ENCODE measurements at places on chromosomes 2 and 18. TPM values are rescaled to one million over a fixed set of nuclear protein-coding genes. Genes with fewer than 3 reads are reported as not detected.

- DNase-seq: no peak
Observed at GRCh38 chr2:40719414-40719813, 267.5 kb upstream of the SLC8A1 start.

GRCh38 chr2:660586-661359 lies 16.4 kb downstream of the TMEM18 start:
- DNase-seq: no peak

- DNase-seq: no peak
Observed at GRCh38 chr2:196263181-196263747, 91.9 kb upstream of the STK17B start.

DNA sequence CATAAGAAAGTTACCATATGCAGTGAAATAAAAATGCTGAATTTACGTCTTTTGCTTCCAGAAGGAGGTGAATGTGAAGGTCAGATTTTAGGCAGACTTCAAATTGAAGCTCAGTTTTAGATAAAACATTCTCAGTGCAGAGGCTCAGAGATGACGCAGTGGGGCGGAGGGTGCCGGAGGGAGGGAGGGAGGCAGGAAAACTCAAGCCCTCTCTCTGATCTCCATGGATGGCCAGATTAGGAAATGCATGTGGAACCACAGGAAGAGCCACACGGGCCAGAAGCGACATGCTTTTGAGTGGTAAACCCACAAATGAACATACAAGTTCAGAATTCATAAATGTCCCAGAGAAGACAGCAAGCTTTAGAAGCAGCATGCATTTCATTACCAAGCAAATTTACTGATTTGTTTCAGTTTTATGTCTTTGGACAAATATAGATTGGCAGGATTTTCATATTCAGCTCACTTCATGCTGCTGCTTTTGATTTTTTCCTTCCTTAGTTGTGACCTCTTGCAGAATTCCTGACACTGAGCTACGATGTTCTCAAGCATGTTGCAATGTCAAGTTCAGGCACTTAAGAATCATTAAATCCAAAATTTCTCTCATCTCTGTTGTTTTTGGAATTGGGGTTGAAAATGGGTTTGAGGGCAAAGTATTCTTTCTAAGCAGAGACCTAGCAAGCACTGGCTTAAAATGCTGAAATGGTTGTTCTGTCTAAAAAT lies 29.7 kb upstream of the APCDD1 start:
- peak; percentile 61 for DNase-seq

GRCh38 chr2:16184945-16185660 lies 244.8 kb downstream of the MYCN start:
- DNase-seq: no peak

GRCh38 chr18:9539938-9540337 lies 64.6 kb downstream of the RALBP1 start:
- DNase-seq: no peak

DNA sequence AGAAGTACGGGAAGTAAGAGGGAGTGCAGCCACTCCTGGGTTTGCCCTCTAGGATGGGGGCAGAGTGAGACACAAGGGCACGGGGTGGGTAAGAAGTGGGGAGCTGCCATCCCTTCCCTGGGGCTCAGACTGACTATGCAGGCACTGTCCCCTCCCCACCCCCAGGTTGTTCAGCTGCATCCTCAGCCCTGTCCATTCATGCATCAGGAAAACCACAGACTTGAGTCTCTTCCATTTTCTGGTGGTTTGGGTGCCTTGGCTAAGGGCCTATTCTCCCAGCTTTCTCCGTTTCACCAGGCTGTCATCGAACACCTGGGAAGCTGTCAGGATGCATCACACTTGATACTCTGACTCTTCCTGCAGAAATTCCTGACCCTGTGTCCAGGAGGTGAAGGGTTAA lies 111.9 kb downstream of the TFCP2L1 start:
- DNase-seq: no peak

- DNase-seq: no peak
Observed at GRCh38 chr18:53417003-53417402, 807.5 kb downstream of the MBD2 start.

- no peak for DNase-seq
Observed at GRCh38 chr2:73601780-73602179, 40.4 kb downstream of the NAT8 start.

DNA sequence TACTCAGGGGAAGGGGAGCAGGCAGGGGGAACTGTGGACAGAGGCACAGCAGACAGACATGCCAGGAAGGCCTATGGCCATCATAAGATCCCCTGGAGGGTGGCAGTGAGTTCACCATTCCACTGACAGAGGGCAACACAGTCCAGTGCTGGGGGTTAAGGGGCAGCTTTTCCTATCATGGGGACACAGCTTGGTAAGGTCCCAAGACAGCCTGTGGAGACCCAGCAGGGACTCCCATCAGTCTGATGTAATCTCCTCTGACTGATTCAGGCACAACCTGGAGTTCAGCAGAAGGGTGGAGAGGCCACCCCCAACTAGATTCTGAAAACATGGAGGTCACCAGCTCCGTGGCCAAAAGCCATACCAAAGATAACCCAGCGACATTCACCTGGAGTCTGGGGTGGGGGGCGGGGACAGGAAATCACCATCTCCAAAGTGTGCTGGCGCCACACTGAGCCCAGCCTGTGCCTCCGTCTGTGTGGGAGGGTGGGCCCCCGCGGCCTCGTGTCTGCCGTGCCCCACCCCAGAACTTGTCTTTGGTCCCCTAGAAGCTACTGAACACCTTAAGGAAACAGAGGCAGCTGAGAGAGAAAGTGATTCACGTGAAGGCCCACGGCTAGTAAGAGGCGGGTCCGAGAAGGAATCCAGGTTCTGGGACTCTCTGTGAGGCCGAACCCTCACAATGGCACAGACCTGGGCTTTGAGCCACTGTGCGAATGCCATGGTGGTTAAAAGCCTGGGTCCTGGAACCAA lies 28.6 kb downstream of the DNMT3A start:
- DNase-seq: peak; percentile 14

DNA sequence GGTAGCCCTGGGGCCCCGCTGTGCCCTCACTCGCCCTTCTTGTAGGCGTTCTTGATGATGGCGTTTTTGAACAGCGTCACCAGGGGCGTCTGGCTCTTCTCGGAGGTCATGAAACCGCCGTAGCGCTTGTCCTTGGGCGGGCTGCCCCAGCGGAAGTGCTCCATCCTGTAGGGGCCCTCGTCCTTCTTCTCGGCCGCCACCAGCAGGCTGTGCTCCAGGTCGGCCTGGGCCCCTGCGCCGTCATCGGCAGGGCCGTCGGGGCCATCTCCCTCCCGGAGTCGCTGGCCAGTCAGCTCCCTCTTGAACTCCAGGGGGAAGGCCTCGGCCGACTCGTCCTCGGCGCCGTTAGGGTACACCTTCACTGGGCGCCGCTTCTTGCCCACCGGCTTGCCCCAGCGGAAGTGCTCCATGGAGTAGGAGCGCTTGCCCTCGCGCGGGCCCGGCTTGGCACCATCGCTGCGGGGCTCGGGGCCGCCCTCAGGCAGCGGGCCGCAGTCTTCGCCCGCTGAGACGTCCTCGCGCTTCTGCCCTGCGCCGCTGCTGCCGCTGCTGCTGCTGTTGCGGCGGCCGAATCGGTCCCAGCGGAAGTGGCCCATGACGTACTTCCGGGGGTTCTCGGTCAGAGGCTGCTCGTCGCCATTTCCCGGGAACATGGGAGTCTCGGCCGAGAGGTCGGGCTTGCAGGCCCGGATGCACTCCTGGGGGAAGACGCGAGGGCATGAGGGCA lies 7.2 kb downstream of the POMC start:
- peak; percentile 84 for DNase-seq

DNA sequence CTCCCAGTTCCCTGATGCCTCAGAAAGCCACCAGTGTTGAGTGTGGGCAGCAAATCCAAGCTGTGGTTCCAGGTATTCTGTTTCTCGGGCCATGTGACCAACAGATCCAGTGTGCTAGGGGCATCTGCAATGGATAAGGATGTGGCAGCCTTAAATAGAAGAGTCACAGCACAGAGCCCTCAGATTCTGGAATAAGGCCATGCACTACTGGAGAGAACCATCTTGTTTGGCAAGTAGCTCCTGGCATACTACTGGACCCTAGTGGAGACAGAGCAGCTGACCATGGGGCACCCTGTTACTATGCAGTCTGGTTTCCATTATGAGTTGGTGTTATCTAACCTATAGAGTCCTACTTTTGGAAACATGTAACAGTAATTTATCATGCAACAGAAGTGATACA lies 53.3 kb upstream of the ZBTB7C start:
- DNase-seq: no peak

DNA sequence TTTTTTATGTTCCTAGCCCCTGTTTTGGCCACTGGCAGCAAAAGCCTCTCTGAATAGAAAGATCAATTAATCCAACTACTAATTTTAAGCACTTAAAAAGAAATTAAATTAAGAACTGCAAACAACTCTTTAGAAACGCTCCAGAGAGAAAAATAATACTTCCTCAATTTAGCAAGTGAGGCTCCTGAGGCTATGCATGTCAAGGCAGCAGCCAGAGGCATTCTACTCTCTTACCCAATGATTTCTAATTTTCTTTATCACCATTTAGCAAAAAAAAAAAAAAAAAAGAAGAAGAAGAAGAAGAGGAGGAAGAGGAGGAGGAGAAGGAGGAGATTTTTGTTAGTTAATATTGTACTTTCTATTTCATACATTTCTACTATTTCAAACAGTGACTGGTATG lies 68.5 kb downstream of the TMEM237 start:
- DNase-seq: no peak

- DNase-seq: no peak
Observed at GRCh38 chr18:48182779-48183178, 226.4 kb downstream of the ZBTB7C start.

DNA sequence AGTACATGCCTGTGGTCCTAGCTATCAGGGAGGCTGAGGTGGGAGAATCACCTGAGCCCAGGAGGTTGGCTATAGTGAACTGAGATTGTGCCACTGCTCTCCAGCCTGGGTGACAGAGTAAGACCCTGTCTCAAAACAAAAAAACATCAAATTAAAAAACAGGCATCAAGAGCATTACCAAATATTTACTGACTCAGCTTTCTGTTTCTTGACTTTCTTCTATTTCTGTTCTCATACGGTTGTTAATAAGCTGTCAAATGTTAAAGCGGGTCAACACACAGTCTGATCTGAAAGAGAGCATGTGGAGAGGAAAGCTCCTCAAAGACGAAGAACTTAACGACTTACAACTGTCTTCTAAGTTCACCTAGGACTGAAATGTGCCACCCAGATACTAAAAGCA lies 59.0 kb downstream of the ITGB1BP1 start:
- DNase-seq: no peak

GRCh38 chr2:43060390-43061016 lies 165.9 kb downstream of the ZFP36L2 start:
- no peak for DNase-seq

- DNase-seq: no peak
Observed at GRCh38 chr2:241121008-241121407, 18.9 kb upstream of the MTERF4 start.

- peak; percentile 42 for DNase-seq
Observed at GRCh38 chr2:42021464-42021863, 26.4 kb upstream of the PKDCC start.

DNA sequence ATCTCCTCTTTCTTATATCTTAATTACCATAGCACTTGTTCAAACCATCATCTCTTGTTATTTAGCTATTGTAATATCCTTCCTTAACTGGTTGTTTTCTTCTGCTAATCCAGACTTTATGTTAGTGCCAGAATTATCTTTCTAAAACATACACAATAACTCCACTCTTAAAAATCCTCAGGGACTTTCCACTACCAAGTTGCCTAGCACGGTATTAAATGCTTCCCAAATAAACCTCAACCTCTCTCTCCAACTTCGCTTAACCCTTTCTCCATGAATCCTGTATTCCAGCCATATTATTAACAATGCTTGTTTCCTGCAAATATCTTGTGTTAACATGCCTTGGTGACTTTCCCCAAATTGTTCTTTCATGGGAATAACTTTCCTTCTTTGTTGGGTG lies 84.5 kb downstream of the FAM228A start:
- DNase-seq: no peak

GRCh38 chr2:71613403-71613952 lies 160.1 kb downstream of the DYSF start:
- peak; percentile 4 for DNase-seq

DNA sequence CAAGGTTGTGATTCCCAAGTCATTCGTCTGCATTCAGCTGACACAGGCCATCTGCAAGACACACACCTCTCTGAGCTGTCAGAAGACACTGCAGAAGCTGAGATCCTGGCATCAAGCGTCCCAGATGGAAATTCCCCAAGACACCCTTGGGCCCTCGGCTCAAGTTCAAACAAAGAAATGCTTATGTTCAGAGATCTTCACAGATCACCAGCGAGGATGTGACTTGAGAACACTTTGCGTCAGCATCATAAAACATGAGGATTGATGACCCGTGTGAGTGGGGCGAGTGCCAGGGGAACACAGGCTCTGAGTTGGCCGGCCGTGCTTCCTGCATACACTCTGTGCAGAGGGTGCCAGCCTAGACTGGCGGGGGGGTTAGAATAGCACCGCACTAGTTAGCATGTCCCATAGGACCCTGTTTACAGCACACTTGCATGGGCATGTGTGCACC lies 36.8 kb downstream of the KCNIP3 start:
- peak; percentile 15 for DNase-seq

- no peak for DNase-seq
Observed at GRCh38 chr2:215105607-215106354, 32.6 kb downstream of the ABCA12 start.

DNA sequence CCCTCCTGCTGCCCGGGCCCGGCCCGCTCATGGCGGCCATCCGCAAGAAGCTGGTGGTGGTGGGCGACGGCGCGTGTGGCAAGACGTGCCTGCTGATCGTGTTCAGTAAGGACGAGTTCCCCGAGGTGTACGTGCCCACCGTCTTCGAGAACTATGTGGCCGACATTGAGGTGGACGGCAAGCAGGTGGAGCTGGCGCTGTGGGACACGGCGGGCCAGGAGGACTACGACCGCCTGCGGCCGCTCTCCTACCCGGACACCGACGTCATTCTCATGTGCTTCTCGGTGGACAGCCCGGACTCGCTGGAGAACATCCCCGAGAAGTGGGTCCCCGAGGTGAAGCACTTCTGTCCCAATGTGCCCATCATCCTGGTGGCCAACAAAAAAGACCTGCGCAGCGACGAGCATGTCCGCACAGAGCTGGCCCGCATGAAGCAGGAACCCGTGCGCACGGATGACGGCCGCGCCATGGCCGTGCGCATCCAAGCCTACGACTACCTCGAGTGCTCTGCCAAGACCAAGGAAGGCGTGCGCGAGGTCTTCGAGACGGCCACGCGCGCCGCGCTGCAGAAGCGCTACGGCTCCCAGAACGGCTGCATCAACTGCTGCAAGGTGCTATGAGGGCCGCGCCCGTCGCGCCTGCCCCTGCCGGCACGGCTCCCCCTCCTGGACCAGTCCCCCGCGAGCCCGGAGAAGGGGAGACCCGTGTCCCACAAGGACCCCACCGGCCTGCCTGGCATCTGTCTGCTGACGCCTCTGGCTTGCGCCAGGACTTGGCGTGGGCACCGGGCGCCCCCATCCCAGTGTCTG lies 767 bp downstream of the RHOB start:
- DNase-seq: peak; percentile 70

The NEB gene
- total RNA-seq: 0.55 TPM

The CPO gene
- 0.27 TPM for total RNA-seq

The TMEFF2 gene
- total RNA-seq: 0.10 TPM

The COLEC11 gene
- total RNA-seq: 2.1 TPM

The PID1 gene
- total RNA-seq: 8.0 TPM

The CSRNP3 gene
- total RNA-seq: 4.2 TPM

The CYS1 gene
- total RNA-seq: 3.0 TPM

The C2orf81 gene
- total RNA-seq: 0.79 TPM

The REG3G gene
- not detected for total RNA-seq

The RIT2 gene
- not detected for total RNA-seq

The HOXD10 gene
- total RNA-seq: not detected

The SULT1C4 gene
- 3.2 TPM for total RNA-seq

The CEBPZOS gene
- 60.4 TPM for total RNA-seq
